H7 (cell line): ENCODE measurements at places on chromosomes 5 and 9.

GRCh38 chr9:30239878-30240277 lies 2144.6 kb upstream of the ACO1 start:
- no peak for DNase-seq

GRCh38 chr5:167678481-167678880 lies 613.0 kb upstream of the WWC1 start:
- DNase-seq: no peak

DNA sequence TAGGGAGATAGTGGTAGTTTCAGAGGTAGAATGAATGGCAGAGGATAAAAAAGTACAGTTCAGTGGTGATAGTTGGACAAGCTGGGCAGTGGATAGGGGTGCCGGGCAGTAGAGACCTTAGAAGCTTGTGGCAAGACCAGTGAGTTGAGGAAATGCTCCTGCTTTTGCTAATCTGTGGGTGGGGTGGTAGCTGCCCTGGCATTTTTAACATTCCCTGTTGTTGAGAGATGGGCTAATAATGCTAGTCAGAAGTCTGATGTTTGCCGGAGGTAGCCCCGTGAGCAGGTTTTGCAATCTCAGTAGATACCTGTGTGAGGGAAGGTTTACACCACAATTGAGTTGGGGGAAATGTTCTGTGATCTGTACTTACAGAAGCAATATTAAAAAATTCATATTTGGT lies 91.1 kb downstream of the TRIO start:
- no peak for DNase-seq

GRCh38 chr9:93630806-93631411 lies 54.5 kb downstream of the PHF2 start:
- DNase-seq: no peak

- DNase-seq: no peak
These were observed 8.4 kb upstream of the SPATA31E1 start for GRCh38 chr9:87874304-87874623.

DNA sequence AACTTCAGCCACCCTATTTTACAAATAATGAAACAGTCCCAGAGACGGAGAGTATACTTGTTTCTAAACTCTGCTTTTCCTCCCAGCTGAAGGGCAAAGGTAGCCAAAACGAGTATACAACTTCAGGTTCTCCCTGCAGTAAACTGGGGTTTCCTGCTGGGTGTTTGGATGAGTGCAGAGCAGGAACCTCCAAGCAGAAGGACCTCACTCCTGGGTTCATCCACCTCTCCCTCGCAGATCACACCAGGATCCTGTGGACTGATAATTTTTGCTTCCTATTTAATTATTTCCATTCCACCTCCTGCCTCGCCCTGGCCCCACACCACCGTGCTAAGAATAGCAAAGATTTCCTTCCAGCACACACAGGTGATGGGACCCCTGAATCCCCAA lies 2.0 kb upstream of the FOXB2 start:
- peak; percentile 47 for DNase-seq

DNA sequence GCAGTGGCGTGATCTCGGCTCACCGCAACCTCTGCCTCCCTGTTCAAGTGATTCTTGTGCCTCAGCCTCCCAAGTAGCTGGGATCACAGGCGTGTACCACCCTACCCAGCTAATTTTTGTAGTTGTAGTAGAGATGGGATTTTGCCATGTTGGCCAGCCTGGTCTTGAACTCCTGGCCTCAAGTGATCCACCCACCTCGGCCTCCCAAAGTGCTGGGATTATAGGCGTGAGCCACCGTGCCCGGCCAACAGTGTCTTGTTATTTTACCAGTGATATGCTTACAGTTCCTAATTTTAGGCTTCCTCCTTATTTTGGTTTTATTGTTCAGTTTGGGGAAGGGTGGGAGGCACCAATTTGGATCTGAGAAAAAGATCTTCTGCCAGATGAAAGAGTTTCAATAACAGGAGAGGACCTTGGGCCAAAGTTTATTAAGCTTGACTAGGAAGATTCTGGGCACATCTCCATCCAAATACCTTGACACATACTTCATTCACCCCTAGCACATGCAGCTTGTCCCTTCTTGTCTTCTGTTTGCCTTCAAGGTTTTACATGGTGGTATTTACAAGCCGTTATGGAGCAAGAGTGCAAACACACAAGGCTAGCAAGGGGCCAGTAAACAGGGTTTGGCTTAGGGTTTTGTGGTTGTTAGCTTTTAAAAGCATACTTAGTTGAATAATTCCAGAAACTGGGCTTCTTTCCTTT lies 168.1 kb upstream of the DMRT1 start:
- no peak for DNase-seq

DNA sequence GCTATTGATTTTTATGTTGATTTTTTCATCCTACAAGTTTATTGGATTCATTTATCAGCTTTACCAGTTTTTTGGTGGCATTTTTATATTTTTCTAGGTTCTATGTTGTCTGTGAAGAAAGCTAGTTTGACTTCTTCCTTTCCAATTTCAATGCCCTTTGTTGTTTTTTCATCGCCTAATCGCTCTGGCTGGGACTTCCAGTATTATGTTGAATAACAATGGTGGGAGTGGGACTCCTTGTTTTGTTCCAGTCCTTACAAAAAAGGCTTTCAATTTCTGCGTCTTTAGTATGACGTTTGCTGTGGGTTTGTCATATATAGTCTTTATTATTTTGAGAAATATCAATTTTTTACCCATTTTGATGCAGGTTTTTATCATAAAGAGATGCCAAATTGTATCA lies 175.6 kb upstream of the CCNH start:
- no peak for DNase-seq

DNA sequence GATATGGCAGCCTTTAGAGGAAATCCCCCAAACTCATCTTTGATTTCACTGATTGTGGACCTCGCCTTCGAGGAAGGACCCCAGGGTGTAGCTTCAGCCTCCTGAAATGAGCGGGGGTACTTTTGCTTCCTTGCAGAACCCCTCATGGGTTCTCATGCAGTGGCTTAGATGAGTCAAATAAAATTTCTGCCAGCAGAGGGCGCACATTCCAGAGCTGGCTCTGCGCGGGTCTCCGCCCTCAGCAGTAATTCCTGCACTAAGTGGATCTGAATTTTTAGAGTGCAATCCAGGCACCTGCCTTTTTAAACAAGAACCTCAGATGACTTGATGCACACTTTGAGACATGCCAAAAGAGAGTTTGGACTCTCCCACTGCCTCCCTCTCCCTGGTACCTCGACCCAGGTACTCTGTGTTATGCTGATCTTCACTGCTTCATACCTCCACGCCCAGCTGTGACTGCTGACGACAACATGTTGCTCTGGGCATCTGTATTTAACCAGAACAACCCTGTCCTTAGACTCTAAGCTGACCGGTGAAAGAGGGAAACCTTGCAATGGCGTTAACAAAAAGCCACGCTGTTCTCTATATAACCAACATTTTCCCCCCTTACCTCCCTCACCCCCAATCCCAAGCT lies 7.3 kb downstream of the EGFLAM start:
- peak; percentile 66 for DNase-seq

DNA sequence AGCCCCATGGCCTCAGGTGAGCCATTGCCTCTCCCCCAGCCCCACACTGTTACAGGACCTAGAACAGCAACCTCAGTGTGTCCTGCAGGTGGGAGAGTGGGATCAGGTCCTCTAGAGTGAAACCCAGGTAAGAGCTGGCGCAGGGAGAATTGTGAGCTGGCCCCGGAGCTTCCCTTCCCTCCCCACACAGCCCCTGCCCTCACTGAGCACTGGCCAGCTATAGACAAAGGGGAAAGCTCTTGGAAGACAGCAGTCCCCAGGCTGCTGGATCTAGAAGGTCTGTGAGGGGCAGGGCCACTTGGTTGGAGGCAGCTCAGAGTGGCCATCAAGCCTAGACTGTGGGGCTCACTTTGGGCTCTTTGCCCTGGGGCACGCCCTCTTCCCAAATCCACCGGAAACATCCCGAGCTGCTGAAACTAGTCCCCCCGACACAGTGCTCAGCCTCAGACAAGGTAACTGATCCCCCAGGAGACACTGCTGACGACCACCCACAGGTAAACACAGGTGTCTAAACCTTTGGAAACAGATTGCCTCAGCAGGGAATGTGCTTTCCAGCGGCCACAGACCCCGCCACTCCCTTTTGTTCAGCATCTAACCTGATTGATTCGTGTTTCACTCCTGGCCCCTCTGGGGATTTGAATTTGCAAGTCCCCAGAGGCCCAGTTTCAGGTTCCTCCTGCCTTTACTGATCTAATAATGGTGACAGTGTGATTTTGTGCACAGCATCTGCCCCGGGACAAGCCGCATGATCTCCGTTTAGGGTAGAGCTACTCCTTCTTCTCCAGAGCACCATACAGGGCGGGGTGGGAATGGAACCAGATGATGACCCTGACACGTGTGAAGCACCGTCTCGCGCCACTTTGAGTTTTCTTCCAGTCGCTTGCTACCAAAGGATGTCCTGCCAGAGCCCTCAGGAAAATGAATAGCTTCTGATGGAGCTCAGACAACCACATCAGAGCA lies 42.2 kb upstream of the ADAMTS2 start:
- DNase-seq: peak; percentile 26

DNA sequence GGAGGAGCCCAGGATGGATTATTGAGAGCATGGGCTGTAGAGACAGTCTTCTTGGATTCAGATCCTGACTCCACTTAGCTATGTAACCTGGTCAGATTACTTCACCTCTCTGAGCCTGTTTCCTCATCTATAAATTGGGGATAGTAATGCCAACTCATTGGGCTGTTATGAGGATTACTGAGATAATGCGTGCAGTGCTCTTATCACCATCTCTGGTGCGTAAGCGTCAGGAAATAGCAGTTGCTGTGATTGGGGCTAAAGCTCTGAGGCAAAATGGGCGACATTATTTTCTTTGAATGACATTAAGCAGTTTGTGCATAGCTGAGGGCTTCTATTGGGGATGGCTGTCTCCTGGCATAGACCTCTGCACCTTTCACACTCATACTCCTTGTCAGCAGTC lies 995 bp upstream of the MSMP start:
- DNase-seq: no peak

- no peak for DNase-seq
These were observed 132.0 kb downstream of the MLLT3 start for GRCh38 chr9:20490246-20490834.

DNA sequence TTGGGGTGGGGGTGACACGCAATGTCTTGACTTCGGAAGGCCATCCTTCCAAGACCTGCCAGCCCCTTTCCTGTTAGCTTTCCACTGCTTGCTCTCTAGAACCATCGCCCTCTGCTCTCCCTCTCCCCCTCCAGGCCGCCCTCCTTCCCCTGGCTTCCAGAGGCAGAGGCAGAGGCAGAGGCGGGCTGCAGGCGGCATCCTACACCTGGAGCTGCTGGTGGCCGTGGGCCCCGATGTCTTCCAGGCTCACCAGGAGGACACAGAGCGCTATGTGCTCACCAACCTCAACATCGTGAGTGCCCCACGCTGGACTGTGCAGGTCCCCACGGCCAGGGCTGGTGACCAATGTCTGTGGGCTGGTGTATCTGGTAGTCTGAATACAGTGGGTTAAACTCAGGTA lies 2.0 kb downstream of the ADAMTS13 start:
- peak; percentile 33 for DNase-seq

GRCh38 chr5:63958654-63959053 lies 3.6 kb downstream of the HTR1A start:
- DNase-seq: peak; percentile 35

GRCh38 chr9:123419721-123420591 lies 64.0 kb downstream of the CRB2 start:
- no peak for DNase-seq

GRCh38 chr5:132644177-132644576 lies 13.8 kb upstream of the IL13 start:
- no peak for DNase-seq

DNA sequence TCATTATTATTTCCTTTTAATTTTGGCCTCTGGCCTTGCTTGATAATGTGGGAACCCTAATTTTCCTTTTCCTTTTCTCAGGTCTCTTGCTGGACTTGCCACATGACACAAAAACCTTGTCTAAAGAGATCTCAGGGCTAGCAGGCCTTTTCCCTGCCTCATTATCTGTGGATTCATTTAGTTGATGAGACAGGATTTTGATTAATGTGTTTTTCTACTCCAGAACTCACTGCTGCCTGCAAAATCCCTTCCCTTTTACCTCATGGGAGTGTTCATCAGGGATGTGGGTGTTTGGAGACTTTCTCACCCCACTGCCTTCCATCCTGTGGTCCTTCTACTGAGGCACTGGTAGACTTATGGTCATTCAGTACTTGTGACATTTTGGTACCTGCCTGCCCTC lies 56.2 kb upstream of the MAMDC2 start:
- DNase-seq: no peak

DNA sequence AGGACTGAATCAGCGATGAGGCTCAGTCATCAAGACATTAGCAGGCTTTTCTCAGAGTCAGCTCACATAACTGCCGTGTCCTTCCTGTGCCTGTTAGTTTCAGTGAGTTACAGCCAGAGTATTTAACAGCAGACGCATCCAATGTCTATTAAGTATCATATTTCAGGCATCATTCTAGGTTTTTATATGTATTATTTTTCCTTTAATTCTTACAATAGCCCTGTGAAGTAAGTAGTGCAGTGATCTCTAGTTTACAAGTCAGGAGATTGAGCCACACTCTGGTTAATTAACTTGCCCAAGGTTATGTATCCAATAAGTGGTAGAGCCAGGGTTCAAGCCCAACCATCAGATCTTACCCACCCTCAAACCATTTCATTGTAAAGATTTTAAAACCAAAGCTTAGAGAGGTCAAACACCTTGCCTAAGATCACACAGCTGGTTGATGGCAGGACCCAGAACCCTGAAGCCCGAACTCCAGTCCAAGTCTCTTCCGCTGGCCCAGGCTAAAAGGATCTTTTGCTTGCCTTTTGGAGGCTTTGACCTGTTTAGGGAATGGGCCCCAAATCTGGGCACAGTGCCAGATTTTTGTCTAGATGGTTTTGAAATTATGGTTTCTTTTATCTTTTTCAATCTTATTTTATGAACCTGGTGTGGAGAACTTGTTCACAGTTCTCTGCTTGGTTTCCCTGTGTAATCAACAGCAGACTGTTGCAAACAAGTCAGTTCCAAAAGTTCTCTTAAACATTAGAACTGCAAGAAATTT lies 261.2 kb upstream of the CLINT1 start:
- DNase-seq: no peak

DNA sequence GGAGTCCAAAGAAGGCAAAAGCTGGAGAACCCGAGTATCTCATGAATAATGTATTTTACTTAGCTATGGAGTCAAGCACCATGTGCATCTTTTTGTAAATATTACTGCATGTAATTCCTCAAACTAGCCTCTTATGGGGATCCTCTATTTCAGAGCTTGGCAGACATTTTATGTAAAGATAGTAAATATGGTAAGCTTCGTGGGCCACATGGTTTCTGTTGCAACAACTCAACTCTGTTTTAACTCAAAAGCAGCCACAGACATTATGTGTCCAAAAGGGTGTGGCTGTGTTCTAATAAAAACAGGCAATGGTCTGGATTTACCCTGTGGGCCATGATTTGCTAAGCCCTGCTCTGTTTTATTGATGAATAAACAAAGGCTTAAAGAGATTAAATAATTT lies 17.3 kb downstream of the DAPK1 start:
- no peak for DNase-seq

DNA sequence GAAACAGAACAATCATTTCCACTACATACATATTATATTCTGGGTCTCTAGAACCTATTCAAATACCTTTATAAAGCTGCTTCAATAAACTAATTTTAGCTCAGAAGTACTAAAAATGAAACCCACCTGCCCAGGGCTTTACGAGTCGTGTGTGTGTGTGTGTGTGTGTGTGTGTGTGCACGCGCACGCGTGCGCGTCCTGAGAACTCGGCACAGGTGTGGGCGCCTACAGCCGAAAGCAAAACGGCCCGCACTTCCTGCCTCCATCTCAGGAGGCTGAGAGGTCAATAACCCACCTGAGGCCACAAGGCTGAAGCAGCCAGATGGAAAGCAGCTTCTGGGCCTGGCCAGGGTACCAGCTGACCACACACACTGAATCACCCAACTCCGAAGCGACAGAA lies 3.0 kb downstream of the CLPTM1L start:
- DNase-seq: no peak

GRCh38 chr9:34114436-34114835 lies 12.1 kb downstream of the DCAF12 start:
- no peak for DNase-seq
